ENCODE measurements at places on chromosomes 5 and 9. TPM values are rescaled to one million over a fixed set of nuclear protein-coding genes. Genes with fewer than 3 reads are reported as not detected.
A peak's percentile ranks its signal among the peaks of the same experiment; 100 is the strongest.

BAAT gene
- not detected for total RNA-seq

PCDHAC1 gene
- total RNA-seq, result not detected

TRIM41 gene
- total RNA-seq, result 14.7 TPM

SPINK4 gene
- total RNA-seq, result not detected

SLC46A2 gene
- total RNA-seq, result 49.5 TPM

SH2D3C gene
- total RNA-seq, result 8.5 TPM

SPATA9 gene
- total RNA-seq, result not detected

LCN15 gene
- total RNA-seq, result not detected

SLCO6A1 gene
- not detected for total RNA-seq

DMGDH gene
- 1.0 TPM for total RNA-seq

GKAP1 gene
- 4.5 TPM for total RNA-seq

TLR4 gene
- total RNA-seq, result 5.0 TPM

SMIM33 gene
- total RNA-seq, result not detected

DNA sequence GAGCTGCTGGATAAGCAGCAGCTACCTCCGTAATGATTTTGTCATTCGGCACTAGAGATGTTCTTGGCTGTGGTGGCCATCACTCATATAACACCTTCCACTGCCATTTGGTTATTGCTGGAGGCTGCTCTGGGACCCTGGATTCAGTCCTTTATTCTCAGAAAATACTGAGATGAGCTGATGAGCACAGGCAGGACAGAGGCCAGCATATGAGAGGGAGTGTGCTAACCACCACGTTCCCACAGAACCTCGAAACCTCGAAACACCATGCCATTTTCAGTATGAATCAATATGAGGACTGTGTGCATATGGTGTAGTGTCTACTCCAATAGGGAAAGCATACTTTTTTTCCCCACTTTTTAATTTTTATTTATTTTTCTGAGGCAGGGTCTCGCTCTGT is 56.6 kb downstream of the ADAM19 start:
- no peak for DNase-seq

GRCh38 chr5:100970646-100971255 is 67.7 kb upstream of the ST8SIA4 start:
- DNase-seq, result no peak

GRCh38 chr9:81549500-81550206 is 139.7 kb downstream of the TLE1 start:
- DNase-seq, result no peak

DNA sequence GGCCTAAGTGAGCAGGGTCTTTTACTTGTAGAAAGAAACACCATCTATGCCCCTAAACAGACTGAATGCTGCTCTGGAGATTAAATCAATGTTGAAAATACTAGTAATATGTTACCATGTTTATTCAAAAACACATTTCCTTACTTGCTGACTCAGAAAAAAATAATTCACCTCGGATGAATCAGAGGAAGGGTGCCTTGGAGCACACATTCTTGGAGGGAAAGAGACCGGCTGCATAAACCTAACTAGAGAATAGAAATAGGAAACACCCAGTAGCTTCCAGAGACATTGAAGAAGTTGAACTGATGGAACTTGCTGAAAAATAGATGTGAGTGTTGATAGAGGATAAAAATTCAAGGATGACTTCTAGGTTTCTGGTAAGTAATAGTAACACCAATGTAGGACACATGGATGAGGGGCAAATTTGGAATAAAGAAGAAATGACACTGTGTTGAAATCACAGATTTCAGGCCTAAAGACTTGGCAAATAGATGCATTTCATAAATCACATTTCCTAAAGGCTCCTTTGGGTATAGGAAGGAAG is 76.9 kb upstream of the MINAR2 start:
- no peak for DNase-seq

GRCh38 chr9:126697330-126697729 is 83.6 kb downstream of the LMX1B start:
- DNase-seq, result no peak

- no peak for DNase-seq
Measured at GRCh38 chr5:140690376-140690932, 716 bp downstream of the HARS1 start.

DNA sequence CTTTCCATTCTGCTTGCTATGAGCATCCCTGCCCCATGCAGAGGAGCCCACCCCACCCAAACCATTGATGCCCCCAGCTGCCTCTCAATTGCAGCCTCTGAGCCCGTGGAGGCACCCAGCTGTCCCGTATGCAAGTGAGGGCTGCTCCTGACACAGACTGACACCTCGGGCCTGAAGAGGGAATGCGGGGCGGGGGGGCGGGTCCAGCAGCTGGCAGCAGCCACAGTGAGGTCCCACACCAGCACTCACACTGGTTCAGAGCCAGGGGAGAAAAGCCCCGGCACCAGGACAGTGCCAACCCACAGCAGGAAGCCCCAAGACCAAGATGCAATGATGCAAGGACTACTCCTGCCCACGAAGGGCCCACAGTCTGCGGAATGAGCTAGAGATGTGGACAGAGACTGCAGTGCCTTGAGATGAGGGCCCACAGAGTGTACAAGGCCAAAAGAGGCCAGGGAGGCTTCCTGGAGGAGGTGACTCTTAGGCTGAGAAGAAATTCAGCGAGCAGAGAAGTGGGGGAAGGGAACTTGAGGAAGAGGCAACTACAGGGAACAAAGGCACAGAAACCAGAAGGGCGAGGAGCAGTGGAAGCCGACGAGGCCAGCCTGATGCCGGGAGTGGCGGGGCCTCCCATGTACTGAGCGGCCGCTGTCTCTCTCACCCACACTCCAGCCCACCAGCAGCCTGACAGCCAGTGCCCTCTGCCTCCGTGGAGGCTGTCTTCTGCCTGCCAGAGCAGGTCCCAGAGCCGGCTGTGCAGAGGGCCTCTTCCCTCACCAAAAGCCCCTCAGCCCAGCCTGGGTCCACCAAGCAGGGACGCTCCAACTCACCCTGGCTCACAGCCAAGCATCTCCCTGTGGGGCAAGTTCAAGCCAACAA is 9.2 kb downstream of the EEIG1 start:
- no peak for DNase-seq

DNA sequence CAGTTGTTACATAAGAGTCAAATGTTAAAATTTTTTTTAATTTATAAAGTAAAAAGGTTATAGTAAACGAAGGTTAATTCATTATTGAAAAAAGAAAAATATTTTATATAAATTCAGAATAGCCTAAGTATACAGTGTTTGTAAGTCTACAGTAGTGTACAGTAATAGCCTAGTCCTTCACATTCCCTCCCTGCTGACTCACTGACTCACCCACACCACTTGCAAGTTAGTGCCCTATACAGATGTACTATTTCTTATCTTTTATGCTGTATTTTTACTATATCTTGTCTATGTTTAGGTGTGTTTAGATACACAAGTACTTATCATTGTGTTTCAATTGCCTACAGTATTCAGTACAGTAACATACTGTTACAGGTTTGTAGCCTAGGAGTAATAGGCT is 57.6 kb downstream of the MAMDC2 start:
- DNase-seq, result no peak

DNA sequence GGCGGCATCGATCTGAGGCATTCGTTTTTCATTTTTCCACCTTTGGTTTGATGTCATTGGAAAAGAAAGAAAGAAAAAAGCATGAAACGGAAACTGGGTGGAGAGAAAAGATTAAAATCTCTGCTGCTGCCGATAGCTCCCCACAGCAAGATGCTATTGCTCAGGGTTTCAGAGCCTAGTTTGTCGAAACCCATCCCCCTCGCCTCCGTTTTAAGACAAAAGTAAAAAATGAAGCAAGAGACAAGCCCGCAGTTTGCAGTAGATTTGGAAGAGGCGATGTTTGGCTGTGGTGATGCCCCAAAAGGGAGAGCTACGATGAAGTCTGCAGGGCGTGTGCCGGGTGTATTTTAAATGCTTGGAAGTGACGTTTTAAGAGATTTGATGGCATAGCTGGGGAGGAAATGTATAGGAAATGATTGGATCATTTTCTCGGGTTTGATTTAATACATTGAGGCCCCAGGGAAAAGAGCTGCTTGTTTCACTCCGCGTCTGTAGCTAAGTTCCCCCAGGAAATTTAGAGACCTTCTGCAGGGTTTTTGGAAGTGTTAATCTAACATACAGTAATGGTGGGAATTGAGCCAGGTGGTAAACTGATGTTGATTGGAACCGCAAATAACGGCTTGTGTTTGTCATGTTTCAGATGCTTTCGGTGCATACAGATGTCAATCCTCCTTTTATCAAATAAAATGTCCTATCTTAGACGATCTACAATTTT is 909 bp downstream of the NDFIP1 start:
- DNase-seq, result no peak

DNA sequence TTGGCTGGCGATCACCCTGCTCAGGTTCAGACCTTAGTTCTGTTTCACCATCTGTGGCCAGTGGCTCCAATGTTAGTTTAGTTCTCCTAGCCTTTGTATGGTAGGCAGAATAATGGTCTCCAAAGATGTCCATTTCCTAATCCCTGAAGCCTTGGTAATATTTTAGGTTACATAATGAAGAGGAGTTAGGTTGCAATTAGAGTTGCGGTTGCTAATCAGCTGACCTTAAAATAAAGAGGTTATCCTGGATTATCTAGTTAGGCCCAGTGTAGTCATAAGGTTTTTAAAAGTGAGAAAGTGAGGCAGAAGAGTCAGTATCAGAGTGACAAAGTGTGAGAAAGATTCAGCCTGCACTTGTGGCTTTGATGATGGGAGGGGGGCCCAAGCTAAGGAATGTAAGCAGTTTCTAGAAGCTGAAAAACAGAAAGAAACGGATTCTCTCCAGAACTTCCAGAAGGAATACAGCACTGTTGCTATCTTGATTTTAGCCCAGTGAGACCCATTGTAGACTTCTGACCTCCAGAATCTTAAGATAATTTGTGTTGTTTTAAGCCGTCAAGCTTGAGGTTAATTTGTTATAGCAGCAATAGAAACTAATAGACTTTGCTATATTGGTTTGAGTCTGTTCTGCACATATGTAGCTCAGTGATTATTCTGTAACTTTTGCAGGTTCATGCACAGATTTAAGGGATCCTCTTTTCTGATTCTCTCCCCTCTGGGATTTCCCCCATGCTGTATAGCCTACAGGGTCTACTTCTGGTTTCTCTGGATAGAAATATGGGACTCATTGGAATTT is 21.6 kb downstream of the LNPEP start:
- DNase-seq, result no peak

DNA sequence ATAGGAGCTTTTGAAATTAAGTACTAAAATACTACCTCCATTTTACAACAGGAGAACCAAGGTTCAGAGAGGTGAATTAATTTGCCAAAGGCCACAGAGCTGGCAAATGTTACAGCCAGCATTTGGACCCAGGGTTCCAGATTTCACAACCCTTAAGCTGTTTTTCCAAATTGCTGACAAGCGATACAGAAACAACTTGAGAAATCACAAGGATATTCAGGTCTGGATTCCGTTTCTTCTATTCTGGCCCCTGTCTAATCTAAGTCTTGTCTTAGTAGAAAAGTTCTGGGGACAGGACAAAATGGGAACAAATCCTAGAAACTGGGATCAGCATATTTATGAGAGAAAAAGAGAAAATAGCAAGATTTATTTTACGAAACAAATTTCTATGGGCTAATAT is 103.1 kb upstream of the PRLR start:
- no peak for DNase-seq

- DNase-seq, result peak; percentile 23
Measured at GRCh38 chr5:137752905-137753690, 1.1 kb downstream of the HNRNPA0 start.

GRCh38 chr5:139886213-139886612 is 90.6 kb downstream of the PSD2 start:
- no peak for DNase-seq

DNA sequence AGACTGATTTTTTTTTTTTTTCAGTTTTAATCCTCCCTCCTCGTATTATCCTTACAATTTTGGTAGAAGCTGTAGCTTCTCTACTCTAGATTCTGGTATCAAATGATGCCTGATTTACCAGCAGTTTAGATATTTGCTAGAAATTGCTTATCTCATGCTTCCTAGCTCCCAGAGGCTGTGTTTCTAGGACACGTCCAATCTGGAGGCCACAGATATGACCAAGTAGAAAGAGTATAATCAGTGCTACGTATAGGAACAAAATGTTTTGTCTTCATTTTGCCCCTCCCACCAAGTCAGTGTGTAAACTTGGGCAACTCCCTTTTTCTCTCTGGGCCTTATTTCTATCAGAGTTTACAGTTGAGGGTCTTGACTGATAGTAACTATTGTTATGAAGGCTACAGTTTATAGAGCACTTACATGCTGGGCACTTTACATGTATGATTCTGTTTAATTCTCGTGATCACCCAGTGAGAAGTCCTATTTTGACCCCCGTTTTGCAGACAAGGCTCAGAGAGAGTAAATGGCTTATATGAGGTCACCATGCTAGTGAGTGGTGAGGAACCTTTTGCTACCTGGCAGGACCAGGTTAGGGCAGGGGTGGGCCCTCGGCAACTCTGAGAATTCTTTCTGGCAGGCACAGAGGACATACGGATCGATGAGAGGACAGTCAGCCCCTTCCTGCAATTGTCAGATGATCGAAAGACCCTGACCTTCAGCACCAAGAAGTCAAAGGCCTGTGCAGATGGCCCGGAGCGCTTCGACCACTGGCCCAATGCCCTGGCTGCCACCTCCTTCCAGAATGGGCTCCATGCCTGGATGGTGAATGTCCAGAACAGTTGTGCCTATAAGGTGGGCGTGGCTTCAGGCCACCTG is 7.6 kb downstream of the HDHD3 start:
- no peak for DNase-seq

DNA sequence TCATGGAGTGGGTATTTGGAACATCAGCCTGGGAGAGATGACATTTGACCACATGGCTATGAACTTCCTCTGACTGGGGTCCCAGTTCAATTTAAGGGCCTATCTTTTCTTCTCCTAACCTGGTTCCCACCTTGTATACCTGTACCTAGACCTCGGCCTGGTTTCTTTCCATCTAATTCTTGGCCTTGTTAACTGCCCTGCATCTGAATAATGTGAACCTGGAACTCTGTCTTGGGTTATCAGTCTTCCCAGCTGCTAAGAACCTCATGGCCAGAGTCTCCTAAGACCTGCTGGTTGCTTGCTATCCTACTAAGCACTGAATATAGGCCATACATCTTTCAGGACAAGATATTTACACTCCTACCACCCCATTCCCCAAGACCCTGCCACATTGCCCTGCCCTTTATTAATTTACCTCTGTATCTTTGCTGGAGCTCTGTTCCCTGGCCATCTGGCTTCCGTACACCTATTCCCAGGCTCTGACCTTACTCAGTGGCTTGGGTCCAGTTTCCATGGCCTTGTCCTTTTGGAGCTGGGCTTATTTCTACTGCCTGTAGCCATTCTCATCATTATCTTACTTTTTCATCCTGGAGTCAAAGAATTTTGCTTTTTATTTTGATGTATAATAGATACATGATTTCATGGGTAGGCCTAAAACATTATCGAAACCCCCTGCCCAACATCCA is 6.6 kb downstream of the PSAT1 start:
- peak; percentile 9 for DNase-seq

DNA sequence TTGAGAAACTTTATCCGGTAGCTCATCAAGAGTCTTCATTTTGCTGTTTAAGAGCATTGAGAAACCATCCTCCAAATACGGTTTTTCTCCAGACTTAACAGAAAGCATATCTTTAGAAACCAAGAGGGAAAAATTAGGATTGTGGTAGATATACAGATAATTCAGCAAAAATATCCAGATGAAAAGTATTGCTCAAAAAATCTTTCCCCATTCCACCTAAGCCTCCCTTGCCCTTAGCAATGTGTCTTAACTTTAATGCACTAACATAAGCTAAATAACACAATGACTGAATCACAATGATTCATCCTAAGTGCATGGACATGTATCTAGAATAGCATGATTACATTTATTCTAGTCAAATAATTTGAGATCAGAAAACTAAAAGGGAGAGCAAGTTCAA is 130.3 kb upstream of the TARS1 start:
- no peak for DNase-seq
